ENCODE measurements at places on chromosomes 4 and X. TPM values are rescaled to one million over a fixed set of nuclear protein-coding genes. Genes with fewer than 3 reads are reported as not detected.

GRCh38 chr4:152206646-152207377 lies 329.1 kb downstream of the FBXW7 start:
- H3K36me3 ChIP-seq = no peaks in the 10 kb centered on the region
- peak; percentile 16 for DNase-seq
- H3K27ac ChIP-seq = no peak overlapping the region
- H3K27me3 ChIP-seq = no peaks in the 10 kb centered on the region
- H3K4me1 ChIP-seq = no peaks in the 10 kb centered on the region

Gene ASB12
- total RNA-seq = 0.16 TPM

Gene AMELX
- total RNA-seq = not detected

- H3K36me3 ChIP-seq = no peaks in the 10 kb centered on the region
- no peaks in the 10 kb centered on the region for H3K4me1 ChIP-seq
- no peak overlapping the region for H3K27ac ChIP-seq
These were observed 93.8 kb downstream of the GPC4 start for GRCh38 chrX:133321451-133321850.

Gene TCEAL3
- 13.5 TPM for total RNA-seq

- DNase-seq = no peak
- no peak overlapping the region for H3K4me3 ChIP-seq
- H3K27ac ChIP-seq = no peak overlapping the region
- no peaks in the 10 kb centered on the region for H3K27me3 ChIP-seq
These were observed 1497.3 kb downstream of the STIM2 start for GRCh38 chr4:28357990-28358389.

DNA sequence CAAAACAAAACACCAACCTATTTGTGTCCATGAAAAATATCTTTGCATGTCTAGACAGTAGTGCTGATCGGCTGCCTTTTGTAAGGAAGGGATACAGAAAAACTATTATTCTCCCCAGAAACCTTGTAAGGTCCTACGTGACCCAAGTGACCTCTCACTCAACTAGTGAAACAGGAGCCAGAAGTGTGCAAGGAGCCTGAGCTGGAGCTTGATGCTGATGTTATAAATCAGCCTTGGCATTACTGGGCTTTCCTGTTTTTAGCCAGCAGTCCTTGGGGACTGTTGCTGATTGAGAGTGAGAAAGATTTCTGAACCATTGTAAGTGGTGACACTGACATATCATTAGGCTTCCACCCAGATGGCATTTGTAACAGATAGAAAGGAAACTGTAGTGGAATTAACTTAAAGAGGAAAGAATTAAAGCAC lies 100.8 kb upstream of the LIMCH1 start:
- H3K4me3 ChIP-seq = no peak overlapping the region
- H3K4me1 ChIP-seq = peaks cover 6% of the 10 kb centered on the region
- H3K27me3 ChIP-seq = no peaks in the 10 kb centered on the region
- no peak for DNase-seq
- H3K27ac ChIP-seq = no peak overlapping the region
- H3K36me3 ChIP-seq = no peaks in the 10 kb centered on the region

- peaks cover 4% of the 10 kb centered on the region for H3K4me1 ChIP-seq
- DNase-seq = no peak
- H3K27me3 ChIP-seq = peaks cover 6% of the 10 kb centered on the region
- peak overlapping the region; percentile 91 for H3K4me3 ChIP-seq
These were observed 2.7 kb downstream of the REST start for GRCh38 chr4:56910172-56910967.

- H3K4me1 ChIP-seq = peaks cover 11% of the 10 kb centered on the region
- no peak overlapping the region for H3K27ac ChIP-seq
- no peak overlapping the region for H3K4me3 ChIP-seq
- no peaks in the 10 kb centered on the region for H3K36me3 ChIP-seq
- peak; percentile 84 for DNase-seq
These were observed 3.5 kb upstream of the CDKL2 start for GRCh38 chr4:75633846-75634245.

- DNase-seq = peak; percentile 19
- H3K27ac ChIP-seq = no peak overlapping the region
- no peaks in the 10 kb centered on the region for H3K36me3 ChIP-seq
- no peaks in the 10 kb centered on the region for H3K4me1 ChIP-seq
- no peaks in the 10 kb centered on the region for H3K27me3 ChIP-seq
- H3K4me3 ChIP-seq = no peak overlapping the region
These were observed 136.4 kb downstream of the MAPK10 start for GRCh38 chr4:86223472-86223871.

Gene RGS12
- 18.0 TPM for total RNA-seq

DNA sequence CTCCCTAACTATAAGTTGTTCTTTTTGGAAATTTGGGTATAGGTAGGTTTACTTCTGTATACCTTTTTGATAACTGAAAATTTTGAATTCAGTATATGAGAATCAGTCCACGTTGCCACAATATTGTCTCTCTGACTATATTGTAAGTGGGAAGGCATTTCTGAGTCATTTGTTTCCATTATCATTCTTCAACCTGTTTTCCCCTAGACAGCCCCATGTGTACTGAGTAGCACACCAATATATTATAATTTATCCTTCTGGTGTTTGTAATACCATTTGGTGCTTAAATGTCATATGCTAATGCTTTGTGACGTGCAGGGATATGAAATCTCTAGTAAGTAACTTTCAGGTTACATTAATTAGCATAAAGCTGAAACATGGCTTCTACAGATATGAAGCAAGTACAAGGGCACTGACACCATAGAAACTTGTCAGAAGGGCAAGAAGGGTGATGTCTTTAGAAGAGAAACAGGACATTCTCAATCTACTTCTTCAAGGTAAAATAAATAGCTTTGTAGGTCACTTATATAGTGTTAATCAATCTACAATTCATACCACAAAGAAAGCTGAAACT lies 27.7 kb downstream of the PAK3 start:
- DNase-seq = no peak
- no peaks in the 10 kb centered on the region for H3K27me3 ChIP-seq
- H3K4me3 ChIP-seq = no peak overlapping the region

GRCh38 chrX:84248226-84248625 lies 60.2 kb upstream of the RPS6KA6 start:
- peaks cover 3% of the 10 kb centered on the region for H3K4me1 ChIP-seq
- no peak overlapping the region for H3K27ac ChIP-seq
- H3K4me3 ChIP-seq = no peak overlapping the region
- no peaks in the 10 kb centered on the region for H3K36me3 ChIP-seq

Gene PLAC8
- total RNA-seq = 27.8 TPM

GRCh38 chrX:55640854-55641253 lies 17.7 kb downstream of the FOXR2 start:
- no peaks in the 10 kb centered on the region for H3K27me3 ChIP-seq
- H3K36me3 ChIP-seq = no peaks in the 10 kb centered on the region
- no peak overlapping the region for H3K4me3 ChIP-seq
- no peak for DNase-seq
- H3K27ac ChIP-seq = no peak overlapping the region

DNA sequence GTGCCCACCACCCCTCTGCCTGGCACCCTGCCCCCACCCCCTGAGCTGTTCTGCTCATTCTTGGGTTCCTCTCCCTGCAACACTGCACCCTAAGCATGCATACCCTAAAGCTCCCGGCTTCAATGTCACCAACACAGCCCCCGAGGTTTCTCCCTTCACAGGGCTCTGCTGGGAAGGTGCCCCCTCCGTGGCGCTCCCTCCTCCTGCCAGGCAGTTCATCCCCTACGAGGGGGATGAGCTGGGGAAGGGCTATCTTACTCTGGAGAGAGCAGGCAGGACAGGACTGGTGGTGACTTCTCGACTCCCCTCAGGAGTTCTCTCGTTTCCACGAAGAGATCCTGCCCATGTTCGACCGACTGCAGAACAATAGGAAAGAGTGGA lies 6.5 kb downstream of the ATP5ME start:
- H3K27ac ChIP-seq = no peak overlapping the region
- no peak for DNase-seq
- no peak overlapping the region for H3K4me3 ChIP-seq
- H3K27me3 ChIP-seq = no peaks in the 10 kb centered on the region
- H3K4me1 ChIP-seq = no peaks in the 10 kb centered on the region

Gene FGF5
- 2.1 TPM for total RNA-seq

Gene GUCY1B1
- total RNA-seq = 2.5 TPM

GRCh38 chrX:11321986-11322385 lies 28.8 kb downstream of the AMELX start:
- no peak for DNase-seq
- no peak overlapping the region for H3K27ac ChIP-seq
- no peaks in the 10 kb centered on the region for H3K4me1 ChIP-seq
- no peaks in the 10 kb centered on the region for H3K36me3 ChIP-seq
- no peaks in the 10 kb centered on the region for H3K27me3 ChIP-seq
- no peak overlapping the region for H3K4me3 ChIP-seq

DNA sequence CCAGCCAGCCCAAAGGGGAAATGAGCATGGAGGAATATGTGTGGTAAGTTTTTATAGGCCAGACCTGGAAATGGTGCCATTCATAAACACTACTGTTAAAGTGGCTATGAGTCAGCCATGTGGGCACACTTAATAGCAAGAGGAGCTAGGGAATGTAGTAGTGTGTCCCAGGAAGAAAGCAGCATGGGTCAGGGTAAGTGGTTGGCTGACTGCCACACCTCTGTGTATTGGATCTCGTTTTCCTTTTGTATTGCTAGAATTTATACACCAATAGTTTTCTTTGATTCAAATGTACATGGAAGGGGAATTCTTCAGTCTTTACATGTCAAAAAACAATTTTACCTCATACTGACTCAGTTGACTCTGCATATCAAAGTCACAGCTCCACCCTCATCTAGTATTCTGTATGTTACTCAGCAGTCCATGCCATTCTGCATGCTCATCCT lies 22.9 kb upstream of the SGMS2 start:
- H3K27me3 ChIP-seq = peaks cover 7% of the 10 kb centered on the region
- no peaks in the 10 kb centered on the region for H3K36me3 ChIP-seq
- H3K27ac ChIP-seq = no peak overlapping the region
- H3K4me1 ChIP-seq = peaks cover 5% of the 10 kb centered on the region
- no peak overlapping the region for H3K4me3 ChIP-seq

Gene TACR3
- 0.05 TPM for total RNA-seq

GRCh38 chr4:76197971-76198410 lies 15.6 kb downstream of the SCARB2 start:
- H3K4me1 ChIP-seq = peaks cover 56% of the 10 kb centered on the region
- peak overlapping the region; percentile 76 for H3K27ac ChIP-seq
- H3K4me3 ChIP-seq = peak overlapping the region; percentile 34
- no peaks in the 10 kb centered on the region for H3K27me3 ChIP-seq
- DNase-seq = peak; percentile 84

DNA sequence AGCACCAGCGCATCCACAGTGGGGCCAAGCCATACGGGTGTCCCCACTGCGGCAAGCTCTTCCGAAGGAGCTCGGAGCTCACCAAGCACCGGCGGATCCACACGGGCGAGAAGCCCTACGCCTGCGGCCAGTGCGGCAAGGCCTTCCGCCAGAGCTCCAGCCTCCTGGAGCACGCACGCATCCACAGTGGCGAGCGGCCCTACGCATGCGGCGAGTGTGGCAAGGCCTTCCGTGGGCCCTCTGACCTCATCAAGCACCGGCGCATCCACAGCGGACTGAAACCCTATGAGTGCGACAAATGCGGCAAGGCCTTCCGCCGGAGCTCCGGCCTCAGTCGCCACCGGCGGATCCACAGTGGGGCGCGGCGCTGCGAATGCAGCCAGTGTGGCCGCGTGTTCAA lies 13.6 kb downstream of the ZNF275 start:
- H3K4me1 ChIP-seq = no peaks in the 10 kb centered on the region
- H3K27me3 ChIP-seq = no peaks in the 10 kb centered on the region
- H3K27ac ChIP-seq = no peak overlapping the region
- H3K36me3 ChIP-seq = peaks cover 2% of the 10 kb centered on the region
- no peak overlapping the region for H3K4me3 ChIP-seq

Measured in astrocyte (in vitro differentiated cells and primary cell).